ENCODE measurements at places on chromosomes 2 and 18.

DNA sequence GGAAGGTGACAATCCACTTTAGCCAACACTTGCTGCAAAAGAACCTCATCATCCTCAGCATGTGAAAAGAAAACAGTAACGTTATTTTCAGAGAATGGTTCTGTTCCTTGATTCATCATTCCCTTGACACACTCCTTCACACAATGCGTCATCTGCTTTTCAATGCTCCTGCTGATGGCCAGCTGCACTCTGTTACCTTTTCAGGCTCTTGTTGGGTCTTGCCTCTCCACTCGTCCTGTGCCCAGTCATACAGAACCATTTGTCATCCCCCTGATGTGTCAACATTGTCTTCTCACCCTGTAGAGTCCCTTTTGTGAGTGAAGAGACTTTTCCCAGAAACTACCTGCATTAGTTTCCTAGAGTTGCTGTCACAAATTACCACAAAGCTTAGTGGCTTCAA is 12.2 kb upstream of the DTNA start:
- no peak for DNase-seq

DNA sequence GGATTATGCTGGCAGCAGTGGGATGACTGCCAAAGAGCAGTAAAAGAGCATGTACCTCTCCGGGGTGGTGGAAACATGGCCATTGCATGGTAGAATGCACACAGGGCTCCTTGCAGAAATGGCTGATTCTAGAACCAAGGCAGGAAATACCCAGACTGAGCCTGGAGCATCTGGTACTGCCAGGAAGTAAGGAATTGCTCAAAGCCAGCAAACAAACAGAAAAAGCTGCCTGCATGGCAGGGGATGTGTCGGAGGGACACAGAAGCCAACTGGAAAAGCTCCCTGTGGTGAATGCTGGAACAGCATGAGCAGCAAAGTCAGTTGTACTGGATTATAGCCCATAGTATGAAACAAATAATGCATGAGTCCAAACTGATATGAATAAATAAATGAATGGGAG is 78.0 kb upstream of the NFATC1 start:
- DNase-seq: no peak

DNA sequence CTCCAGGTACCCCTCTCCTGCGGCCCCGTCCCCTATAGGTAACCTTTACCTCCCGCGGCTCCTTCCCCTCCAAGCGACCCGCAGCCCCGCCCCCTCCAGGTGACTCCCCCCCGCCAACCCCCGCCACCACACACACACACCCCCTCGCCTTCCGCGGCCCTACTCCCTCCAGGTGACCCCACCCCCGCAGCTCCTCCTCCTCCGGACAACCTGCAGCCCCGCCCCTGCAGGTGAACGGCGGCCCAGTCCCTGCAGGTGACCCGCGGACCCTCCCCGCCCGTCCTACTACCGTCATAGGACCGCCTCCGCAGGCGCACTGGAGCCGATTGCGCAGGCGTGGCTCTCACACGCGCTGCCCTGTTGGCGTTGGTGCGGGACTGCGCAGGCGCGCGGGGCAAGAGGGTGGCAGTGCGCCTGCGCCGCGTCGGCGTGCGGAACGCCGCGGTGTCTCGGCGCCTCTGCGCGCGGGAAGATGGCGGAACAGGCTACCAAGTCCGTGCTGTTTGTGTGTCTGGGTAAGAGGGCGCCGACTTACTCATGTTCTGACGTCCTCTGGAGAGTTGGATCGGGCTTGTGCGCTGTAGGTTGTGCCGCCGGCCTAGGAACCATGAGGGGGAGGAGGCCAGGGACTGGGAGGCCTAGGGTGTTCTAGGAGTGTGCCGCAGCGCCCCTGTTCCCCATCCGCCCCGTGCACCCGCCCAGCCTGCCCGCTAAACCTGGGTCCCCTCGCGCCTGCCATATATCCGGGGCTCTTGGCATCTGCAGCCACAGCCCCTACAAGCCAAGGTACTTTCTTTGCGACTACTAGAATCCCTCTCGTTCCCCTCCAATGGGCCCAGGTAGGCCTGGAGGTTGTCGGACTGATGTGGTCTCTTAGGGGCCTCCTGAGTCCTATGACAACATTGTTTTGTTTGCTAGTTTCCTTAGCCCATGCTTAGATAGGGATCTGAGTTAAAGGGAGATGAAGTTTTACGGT is at the start of gene ACP1:
Gene ACP1 (plus strand): TSS at position 455 of the 976 bp plus-strand sequence. CDS start 18 bp downstream, at position 473.
- DNase-seq: peak; percentile 100

DNA sequence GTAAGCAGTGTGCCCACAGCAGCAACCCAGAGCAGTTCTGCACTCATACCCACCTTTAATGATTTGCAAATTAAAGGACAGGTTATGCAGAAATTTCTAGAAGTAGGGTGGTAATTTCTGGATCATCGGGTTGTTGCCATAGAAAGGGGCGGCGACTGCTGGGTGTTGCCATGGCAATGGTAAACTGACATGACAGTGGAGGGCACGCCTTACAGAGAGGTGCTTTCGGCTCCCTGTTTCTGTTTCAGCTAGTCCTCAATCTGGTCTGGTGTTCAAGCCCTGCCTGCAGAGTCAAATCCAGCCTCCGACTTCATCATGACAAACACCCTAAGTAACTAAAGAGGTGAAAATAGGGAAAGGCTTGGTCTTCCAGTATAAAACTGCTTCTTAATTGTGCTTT is 667.7 kb downstream of the SOCS6 start:
- no peak for DNase-seq

- no peak for DNase-seq
Observed at GRCh38 chr2:120288016-120288373, 35.3 kb downstream of the RALB start.

GRCh38 chr18:31825772-31826171 is 65.1 kb upstream of the SLC25A52 start:
- DNase-seq: no peak

DNA sequence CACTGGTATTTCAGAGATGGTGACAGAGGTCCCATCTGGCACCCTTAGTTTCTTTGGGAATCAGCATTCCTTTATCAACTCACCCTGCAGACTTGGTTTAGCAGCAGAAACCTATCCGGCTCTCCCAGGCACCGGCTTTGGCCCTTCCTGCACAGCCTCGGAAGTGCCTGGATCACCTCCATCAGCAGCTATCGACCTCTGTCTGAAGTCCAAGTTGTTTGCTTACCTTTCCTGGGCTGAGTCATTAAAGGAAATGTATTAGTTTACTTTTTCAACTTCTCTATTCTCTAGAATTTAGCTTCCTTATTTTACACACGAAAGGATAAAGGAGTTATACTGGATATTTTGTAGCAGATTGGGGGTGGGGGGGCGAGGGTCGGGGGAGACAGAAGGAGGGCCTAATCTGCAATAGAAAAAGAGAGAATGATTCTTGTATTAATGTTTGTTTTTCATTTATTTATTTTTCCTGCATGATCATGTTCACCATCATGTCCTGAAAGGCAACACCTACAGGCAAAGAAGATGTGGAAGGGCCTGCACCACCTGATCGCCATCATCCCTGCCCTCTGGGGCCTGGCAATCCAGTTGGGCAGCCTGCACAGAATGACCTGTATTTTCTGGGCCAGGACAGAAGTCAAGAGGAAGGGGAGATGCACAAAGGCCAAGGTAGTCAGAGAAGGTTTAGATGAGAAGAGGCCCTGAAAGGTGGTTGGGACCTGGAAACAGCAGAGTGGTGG is 22.1 kb upstream of the MAT2A start:
- no peak for DNase-seq

DNA sequence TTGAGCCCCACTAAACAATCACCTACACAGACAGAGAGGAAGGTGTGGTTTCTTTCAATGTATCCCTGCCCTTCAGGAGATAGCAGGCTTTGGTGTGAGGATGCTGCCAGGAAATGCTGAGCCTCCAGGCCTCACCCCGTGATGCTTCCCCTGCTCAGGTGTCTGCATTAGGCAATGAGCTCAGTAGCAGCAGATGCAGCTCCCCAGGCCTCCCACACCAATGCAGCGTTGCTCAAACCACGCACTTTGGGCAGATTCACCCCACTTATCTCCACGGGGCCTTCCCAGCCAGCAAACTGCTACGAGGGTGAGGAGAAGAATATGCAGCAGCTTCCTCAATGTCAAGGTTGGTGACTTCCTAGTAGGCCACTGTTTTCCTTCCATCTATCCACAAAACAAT is 229.3 kb upstream of the PXDN start:
- no peak for DNase-seq

- DNase-seq: no peak
Observed at GRCh38 chr18:45522371-45522770, 92.9 kb upstream of the SLC14A2 start.

DNA sequence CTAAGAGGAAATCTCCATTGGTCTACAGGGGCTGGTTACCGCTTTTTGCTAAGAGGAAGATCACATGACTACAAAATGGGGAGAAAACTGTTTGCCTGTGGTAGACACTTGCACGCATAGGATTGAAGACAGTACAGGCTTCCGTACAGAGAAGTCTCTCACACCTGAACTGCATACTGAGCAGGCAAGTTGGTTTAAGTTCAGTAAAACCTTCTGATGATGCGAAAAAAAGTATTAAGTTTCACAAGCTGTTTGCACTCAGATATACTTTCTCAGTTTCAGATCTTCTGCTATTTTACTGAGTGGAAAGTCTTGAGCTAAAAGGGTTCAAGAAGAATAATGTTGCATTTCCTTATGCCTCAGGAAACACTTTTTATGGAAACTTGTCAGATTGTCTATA is 292.2 kb upstream of the MC4R start:
- no peak for DNase-seq

GRCh38 chr2:210528716-210529115 is 27.7 kb upstream of the CPS1 start:
- no peak for DNase-seq

DNA sequence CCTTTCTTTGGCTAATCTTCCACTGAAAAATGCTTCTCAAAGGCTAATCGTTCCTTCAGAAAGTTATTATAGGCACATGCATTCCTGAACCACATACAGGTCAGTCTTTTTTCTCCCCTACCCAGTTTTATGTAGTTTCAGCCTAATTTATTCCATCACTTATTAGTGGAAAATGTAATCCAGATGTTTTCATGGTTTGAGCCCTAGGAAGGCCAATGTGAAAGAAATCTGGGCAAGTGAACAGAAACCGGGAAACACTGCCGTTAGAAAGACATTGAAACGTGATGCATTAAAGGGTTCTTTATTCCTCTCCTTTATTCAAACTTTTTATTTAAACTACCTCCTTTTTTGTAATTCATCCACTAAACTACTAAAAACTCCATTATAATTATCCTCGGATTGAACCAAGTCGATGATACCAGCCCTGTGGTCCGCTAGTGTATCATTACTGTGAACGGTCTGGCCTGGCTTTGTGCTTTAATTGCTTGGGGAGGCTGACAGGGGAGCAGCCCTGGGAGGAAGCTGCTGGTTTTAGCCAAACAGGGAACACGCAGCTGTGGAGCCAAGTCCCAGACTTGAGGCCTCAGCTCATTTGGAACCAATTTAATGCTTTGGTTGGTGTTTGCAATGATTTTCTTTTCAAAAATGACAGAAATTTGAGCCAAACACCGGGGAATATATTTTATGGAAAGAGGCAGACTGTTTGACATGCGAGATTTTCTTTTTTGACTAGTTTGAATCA is 149.2 kb downstream of the ARHGAP28 start:
- peak; percentile 16 for DNase-seq

- no peak for DNase-seq
Observed at GRCh38 chr2:223185638-223186037, 133.6 kb downstream of the KCNE4 start.

- no peak for DNase-seq
Observed at GRCh38 chr2:237663517-237664110, 36.2 kb downstream of the LRRFIP1 start.

All from SK-N-SH (cell line).